ENCODE measurements at places on chromosomes 13 and 19.

DNA sequence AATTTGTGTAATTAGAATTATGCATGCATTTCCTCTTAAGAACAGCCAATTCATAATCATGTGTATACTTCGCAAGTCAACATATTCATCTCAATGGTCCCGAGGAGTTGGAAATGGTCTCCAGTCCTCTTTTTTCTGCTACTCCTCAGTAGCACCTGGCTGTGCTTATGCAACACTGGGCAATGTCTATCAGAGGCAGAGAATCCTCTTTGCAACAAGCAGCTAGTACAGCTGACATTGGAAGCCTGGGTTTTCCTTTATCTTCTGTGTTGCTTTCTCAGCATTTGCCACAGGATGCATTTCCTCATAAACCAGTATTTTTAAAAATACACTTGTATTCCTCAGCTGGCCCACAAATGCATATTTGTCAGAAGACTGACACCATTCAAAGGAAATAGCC is 405.3 kb upstream of the GPC6 start:
- DNase-seq: no peak

GRCh38 chr13:73732350-73732749 is 401.9 kb downstream of the KLF12 start:
- DNase-seq: no peak

- DNase-seq: no peak
Observed at GRCh38 chr19:44607049-44607448, 6.3 kb upstream of the IGSF23 start.

- DNase-seq: peak; percentile 43
Observed at GRCh38 chr19:7605490-7606222, 10.0 kb downstream of the CAMSAP3 start.

Measured in stimulated activated naive CD8-positive, alpha-beta T cell treated with anti-CD3 and anti-CD28 coated beads, Interleukin-15, Interleukin-2, amounts not matched to agents 100 U/mL and 50 U/mL, for 24 hours (primary cell).